ENCODE measurements at places on chromosomes 6 and 20.
A peak's percentile ranks its signal among the peaks of the same experiment; 100 is the strongest.

DNA sequence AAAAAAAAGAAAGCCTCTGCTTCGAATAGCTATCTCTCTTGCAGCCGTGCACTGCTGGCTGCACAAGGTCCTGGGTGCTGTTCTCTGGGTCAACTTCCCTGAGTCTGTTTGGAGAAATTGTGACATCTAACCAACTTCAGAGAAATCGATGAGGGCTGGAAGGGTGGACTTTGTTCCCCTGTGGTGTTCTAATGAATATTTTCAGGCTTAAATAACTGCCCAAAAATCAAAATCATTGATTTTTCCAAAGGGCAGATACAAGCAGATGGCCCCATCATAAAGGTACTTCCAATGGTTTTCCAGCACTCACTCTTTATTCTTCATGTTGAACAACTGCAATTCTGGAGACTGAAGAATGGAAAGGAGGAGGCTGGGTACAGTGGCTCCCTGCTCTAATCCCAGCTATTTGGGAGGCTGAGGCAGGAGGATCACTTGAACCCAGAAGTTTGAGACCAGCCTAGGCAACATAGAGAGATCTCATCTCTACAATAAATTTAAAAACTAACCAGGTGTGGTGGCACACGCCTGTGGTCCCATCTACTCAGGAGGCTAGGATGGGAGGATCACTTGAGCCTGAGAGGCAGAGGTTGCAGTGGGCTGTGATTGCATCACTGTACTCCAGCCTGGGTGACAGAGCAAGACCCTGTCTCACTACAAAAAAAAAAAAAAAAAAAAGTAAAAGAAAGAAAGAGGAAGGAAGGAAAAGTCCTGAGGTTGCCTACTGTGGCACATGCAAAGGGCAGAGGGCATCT, 59.1 kb downstream of the FOXA2 start:
- H3K4me1 ChIP-seq, result no peaks in the 10 kb centered on the region
- DNase-seq, result no peak
- no peaks in the 10 kb centered on the region for H3K36me3 ChIP-seq
- H3K27ac ChIP-seq, result no peak overlapping the region

DNA sequence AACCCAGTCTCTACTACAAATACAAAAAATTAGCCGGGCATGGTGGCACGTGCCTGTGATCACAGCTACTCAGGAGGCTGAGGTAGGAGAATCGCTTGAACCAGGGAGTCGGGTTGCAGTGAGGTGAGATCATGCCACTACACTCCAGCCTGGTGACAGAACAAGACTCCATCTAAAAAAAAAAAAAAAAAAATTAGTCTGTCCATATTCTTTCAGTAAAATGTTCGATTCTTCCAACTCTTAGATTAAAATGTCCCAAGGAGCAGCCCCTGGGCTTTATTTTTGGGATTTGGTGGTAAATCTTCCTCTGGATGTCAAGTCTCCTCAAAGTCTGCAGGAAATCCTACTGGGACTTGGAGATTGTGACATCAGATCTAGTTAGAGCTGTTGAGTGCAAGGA, 101.0 kb upstream of the EEF1E1 start:
- H3K4me3 ChIP-seq, result no peak overlapping the region
- no peaks in the 10 kb centered on the region for H3K4me1 ChIP-seq
- H3K27ac ChIP-seq, result no peak overlapping the region
- no peaks in the 10 kb centered on the region for H3K27me3 ChIP-seq
- DNase-seq, result no peak

- H3K27me3 ChIP-seq, result no peaks in the 10 kb centered on the region
- H3K36me3 ChIP-seq, result no peaks in the 10 kb centered on the region
- no peak overlapping the region for H3K27ac ChIP-seq
- no peaks in the 10 kb centered on the region for H3K4me1 ChIP-seq
- H3K4me3 ChIP-seq, result no peak overlapping the region
- DNase-seq, result no peak
Measured at GRCh38 chr6:109695468-109695867, 4.4 kb downstream of the FIG4 start.

- H3K27me3 ChIP-seq, result no peaks in the 10 kb centered on the region
- H3K27ac ChIP-seq, result no peak overlapping the region
- no peak overlapping the region for H3K4me3 ChIP-seq
- H3K36me3 ChIP-seq, result no peaks in the 10 kb centered on the region
- H3K4me1 ChIP-seq, result no peaks in the 10 kb centered on the region
Measured at GRCh38 chr6:16922282-16922681, 161.0 kb upstream of the ATXN1 start.

- H3K4me1 ChIP-seq, result no peaks in the 10 kb centered on the region
- H3K36me3 ChIP-seq, result no peaks in the 10 kb centered on the region
- H3K27ac ChIP-seq, result no peak overlapping the region
- no peak for DNase-seq
Measured at GRCh38 chr20:58192567-58192966, 35.9 kb downstream of the ANKRD60 start.

GRCh38 chr6:30345852-30346251, 896 bp downstream of the RPP21 start:
- no peaks in the 10 kb centered on the region for H3K27me3 ChIP-seq
- H3K4me1 ChIP-seq, result no peaks in the 10 kb centered on the region

DNA sequence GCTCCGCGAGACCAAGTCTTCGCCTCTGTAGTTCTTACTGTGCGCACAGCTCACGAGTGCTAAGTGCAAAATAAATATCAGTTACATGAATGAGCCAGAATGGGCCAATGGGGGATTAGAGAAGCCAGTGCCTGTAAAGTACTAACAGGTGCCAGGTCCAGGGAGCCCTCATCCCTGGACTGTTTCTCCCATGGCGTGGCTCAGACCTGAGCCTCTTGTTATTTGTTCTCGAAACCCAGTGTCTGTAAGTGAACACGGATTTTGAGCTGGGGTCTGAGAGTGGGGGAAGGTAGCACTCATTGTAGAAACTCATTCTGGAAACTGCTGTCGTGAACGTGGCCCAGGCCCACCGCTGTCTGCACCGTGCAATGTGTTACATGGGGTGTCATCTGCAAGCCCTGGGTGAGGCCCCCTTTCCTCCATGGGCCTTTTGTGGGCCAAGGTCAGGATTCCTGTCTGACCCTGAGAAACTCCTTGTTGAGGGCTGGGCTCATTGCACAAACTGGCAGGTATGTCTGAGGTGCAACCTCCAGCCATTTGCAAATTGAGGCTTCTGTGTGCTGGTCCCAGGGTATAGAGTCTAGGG, 154.7 kb downstream of the SYCP2 start:
- no peak overlapping the region for H3K4me3 ChIP-seq
- H3K4me1 ChIP-seq, result no peaks in the 10 kb centered on the region
- DNase-seq, result peak; percentile 42
- no peak overlapping the region for H3K27ac ChIP-seq

- H3K4me1 ChIP-seq, result no peaks in the 10 kb centered on the region
- no peaks in the 10 kb centered on the region for H3K27me3 ChIP-seq
- no peaks in the 10 kb centered on the region for H3K36me3 ChIP-seq
- DNase-seq, result no peak
- no peak overlapping the region for H3K27ac ChIP-seq
Measured at GRCh38 chr6:40425192-40425919, 161.8 kb downstream of the LRFN2 start.

DNA sequence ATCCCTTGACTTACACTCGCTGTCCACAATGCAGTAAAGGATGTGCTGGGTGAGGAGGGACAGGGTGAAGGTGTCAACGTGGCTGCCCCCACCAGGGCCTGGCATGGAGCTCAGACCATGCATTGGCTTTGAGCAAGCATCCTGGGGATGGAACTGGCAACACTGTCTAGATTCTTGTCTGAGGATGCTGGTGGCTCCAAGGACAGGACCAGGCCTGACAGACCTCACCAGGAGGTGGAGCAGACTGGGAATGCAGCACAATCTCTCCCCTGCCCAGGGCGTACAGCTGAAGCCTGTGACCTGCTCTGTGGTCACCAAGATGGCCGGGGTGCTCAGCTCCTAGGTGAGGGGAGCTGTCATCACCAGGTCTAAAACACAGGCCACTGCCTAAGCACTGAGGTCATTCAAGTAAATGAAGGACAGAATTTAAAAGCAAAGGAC, 50.9 kb downstream of the MYH7B start:
- DNase-seq, result no peak
- H3K27me3 ChIP-seq, result no peaks in the 10 kb centered on the region
- no peak overlapping the region for H3K4me3 ChIP-seq
- H3K27ac ChIP-seq, result no peak overlapping the region

DNA sequence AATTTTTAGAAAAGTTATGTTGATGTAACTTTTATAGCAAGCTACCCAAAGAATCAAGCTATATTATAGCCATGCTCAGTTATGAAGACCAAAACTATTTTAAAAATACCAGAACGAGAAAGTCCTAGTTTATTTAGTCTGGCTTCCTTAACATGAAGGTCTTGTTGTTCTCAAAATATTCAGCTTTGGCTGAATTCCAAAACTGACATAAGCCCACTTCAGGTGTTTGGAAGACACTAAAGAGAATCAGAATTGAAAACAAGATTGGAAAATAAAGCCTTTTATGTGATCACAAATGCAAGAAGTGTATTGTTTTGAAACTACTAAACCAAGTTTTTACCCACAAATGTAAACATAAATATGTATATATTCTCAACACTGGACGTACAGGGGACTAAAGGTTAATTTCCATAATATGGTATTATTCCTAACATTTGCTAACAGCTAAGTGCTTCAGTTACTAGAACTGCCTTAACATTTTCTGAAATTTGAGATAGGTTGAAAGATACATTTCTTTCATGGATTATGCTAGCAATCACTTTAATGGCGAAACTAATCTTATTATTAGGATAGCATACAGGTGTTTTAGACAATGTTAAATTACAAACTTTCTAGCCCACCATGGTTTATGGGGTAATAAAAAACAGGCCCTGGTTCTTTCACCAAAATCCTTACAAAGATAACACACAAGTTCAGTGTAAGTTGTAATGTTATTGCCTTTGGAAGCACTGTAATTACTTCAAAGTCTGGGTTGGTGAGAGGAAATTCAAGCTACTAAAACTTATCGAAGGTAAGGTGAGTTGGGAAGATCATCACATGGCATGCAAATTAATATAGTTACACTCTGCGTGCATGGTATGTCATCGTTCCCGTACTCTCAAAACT, 1.6 kb downstream of the MAP3K5 start:
- peaks cover 10% of the 10 kb centered on the region for H3K4me1 ChIP-seq
- H3K27ac ChIP-seq, result peak overlapping the region; percentile 99
- DNase-seq, result no peak
- H3K27me3 ChIP-seq, result no peaks in the 10 kb centered on the region
- H3K4me3 ChIP-seq, result peak overlapping the region; percentile 81

DNA sequence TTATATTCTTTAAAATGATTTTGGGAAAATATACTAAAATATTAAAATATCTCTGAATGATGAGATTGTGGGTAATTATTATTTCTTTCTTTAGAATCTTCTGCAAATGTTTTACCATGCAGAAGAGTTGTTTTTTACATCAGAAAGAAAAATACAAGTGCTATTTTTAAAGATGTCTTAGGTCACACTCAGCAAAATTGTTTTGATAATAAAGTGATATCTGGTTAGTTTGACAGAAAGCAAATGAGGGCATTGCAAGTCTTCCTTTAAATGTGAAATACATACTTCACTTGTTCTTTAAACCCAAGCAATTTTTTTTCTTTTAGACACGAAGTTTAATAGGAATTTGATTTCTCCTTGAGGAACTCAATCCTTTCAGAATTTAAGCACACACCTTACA, 43.6 kb upstream of the STXBP5 start:
- no peak for DNase-seq
- H3K27me3 ChIP-seq, result no peaks in the 10 kb centered on the region
- no peak overlapping the region for H3K4me3 ChIP-seq

Measured in ascending aorta (tissue), 2 donors.